NCI-H187 treated with DMSO at 0.1 percent for 48 hours (cell line): ENCODE measurements at places on chromosomes 12 and 14.

GRCh38 chr12:587132-588023 is 75.9 kb downstream of the NINJ2 start:
- no peak for DNase-seq

DNA sequence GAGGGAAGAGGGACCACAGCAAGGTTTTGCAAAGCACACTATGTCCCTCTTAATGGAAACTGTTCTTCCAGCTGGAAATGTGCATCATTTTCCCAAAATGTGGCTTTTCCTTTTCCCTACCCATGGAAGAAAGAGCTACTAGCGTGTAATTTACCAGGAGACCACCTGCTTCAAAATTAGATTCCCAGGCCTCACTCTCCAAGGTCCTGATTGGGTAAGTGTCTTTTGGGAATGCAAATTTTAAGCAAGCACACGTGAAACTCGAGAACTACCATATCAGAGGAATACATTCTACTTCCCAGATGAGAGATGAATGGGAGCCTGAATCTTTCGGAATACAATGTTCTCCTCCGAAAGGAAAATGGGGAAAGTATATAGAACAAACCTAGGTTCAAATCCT is 201.6 kb upstream of the NOS1 start:
- no peak for DNase-seq

- no peak for DNase-seq
Observed at GRCh38 chr12:116975779-116976393, 65.1 kb downstream of the FBXW8 start.

DNA sequence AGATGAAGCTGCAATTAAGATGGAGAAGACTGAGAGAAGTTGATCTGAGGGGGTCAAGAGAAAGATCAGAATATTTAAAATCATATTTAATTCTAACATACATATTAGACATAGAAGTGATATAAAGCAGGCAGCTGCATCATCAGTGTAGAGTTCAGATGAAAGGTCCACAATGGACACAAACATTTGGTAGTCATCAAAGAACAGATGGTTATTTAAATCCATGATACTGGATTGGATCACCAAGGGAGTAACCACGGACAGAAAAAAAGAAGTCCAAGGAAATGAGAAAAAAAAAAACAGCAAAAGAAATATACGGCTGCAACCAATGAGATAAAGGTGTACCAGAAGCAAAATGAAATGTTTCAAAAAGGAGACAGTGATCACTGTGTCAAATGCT is 20.1 kb downstream of the NOVA1 start:
- no peak for DNase-seq

DNA sequence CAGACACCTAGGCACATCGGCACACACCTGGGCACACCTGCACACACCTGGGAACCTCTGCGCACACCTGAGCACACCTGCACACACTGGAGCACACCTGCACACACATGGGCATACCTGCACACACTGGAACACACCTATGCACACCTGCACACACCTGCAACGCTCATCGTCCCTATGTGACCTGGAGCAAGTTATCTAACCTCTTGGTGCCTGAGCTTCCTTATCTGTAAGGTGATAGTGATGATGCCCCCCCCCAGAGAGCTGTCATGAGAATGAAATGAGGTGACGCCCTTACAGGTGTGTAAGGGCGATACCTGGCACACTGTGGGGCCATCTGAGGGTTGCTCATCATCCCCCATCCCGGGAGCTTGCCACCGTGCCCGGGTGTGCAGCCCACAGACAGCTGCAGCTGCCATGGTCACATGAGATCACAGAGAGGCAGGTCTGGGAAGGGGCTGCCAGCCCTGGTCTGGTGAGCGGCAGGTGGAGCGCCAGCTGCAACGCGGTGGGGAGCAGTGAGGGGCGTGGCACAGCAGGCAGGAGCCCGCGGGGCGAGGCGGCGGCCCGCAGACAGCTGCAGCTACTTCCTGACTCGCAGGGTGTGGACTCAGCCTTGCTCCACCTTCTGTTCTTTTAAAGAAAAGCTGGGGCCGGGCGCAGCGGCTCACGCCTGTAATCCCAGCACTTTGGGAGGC is 59.9 kb upstream of the FBRSL1 start:
- DNase-seq: peak; percentile 83
